Activated CD4-positive, alpha-beta memory T cell treated with anti-CD3 and anti-CD28 coated beads, Interleukin-2, amount 10 ng/mL, durations not matched to agents 7 days and 5 days (primary cell): ENCODE measurements at places on chromosomes 4 and X. TPM values are rescaled to one million over a fixed set of nuclear protein-coding genes. Genes with fewer than 3 reads are reported as not detected.

ARFIP1 gene
- total RNA-seq = 15.5 TPM

ENPP6 gene
- 3.0 TPM for total RNA-seq

GRCh38 chr4:78654807-78655206 is 103.2 kb downstream of the ANXA3 start:
- DNase-seq = no peak
- no peaks in the 10 kb centered on the region for H3K36me3 ChIP-seq
- H3K4me3 ChIP-seq = no peak overlapping the region
- H3K27me3 ChIP-seq = peaks cover 14% of the 10 kb centered on the region
- H3K27ac ChIP-seq = no peak overlapping the region

STOX2 gene
- total RNA-seq = not detected

HS6ST2 gene
- 0.38 TPM for total RNA-seq

C4orf51 gene
- not detected for total RNA-seq

GRCh38 chr4:13484749-13485221 is 645 bp upstream of the RAB28 start:
- peaks cover 4% of the 10 kb centered on the region for H3K36me3 ChIP-seq
- H3K27ac ChIP-seq = peak overlapping the region; percentile 93
- DNase-seq = no peak
- peaks cover 14% of the 10 kb centered on the region for H3K27me3 ChIP-seq

- H3K4me3 ChIP-seq = no peak overlapping the region
- H3K27ac ChIP-seq = no peak overlapping the region
- no peak for DNase-seq
- H3K27me3 ChIP-seq = peaks cover 2% of the 10 kb centered on the region
- no peaks in the 10 kb centered on the region for H3K4me1 ChIP-seq
These were observed 194.4 kb downstream of the TMA16 start for GRCh38 chr4:163688856-163689255.

GRCh38 chr4:99405433-99406115 is 29.6 kb downstream of the ADH7 start:
- DNase-seq = peak; percentile 57
- H3K4me3 ChIP-seq = no peak overlapping the region
- H3K27ac ChIP-seq = no peak overlapping the region
- H3K4me1 ChIP-seq = peaks cover 26% of the 10 kb centered on the region

SLC6A14 gene
- total RNA-seq = not detected

- no peaks in the 10 kb centered on the region for H3K27me3 ChIP-seq
- no peak for DNase-seq
- no peaks in the 10 kb centered on the region for H3K36me3 ChIP-seq
- H3K4me3 ChIP-seq = no peak overlapping the region
- H3K27ac ChIP-seq = no peak overlapping the region
These were observed 8.1 kb upstream of the DKK2 start for GRCh38 chr4:107044170-107044569.

- no peaks in the 10 kb centered on the region for H3K36me3 ChIP-seq
- H3K27me3 ChIP-seq = peaks cover 13% of the 10 kb centered on the region
- H3K27ac ChIP-seq = no peak overlapping the region
- DNase-seq = no peak
- no peak overlapping the region for H3K4me3 ChIP-seq
These were observed 38.6 kb upstream of the TLR3 start for GRCh38 chr4:186030399-186030775.

GRCh38 chrX:115642311-115642710 is 81.3 kb downstream of the PLS3 start:
- H3K36me3 ChIP-seq = no peaks in the 10 kb centered on the region
- no peaks in the 10 kb centered on the region for H3K27me3 ChIP-seq
- H3K27ac ChIP-seq = no peak overlapping the region
- H3K4me3 ChIP-seq = no peak overlapping the region
- no peak for DNase-seq

- H3K36me3 ChIP-seq = no peaks in the 10 kb centered on the region
- H3K4me3 ChIP-seq = no peak overlapping the region
- peaks cover 16% of the 10 kb centered on the region for H3K27me3 ChIP-seq
- H3K4me1 ChIP-seq = peaks cover 21% of the 10 kb centered on the region
- no peak overlapping the region for H3K27ac ChIP-seq
- no peak for DNase-seq
These were observed 59.5 kb upstream of the CRMP1 start for GRCh38 chr4:5952286-5952974.
